ENCODE measurements at places on chromosomes 3 and 15. TPM values are rescaled to one million over a fixed set of nuclear protein-coding genes. Genes with fewer than 3 reads are reported as not detected.

DNA sequence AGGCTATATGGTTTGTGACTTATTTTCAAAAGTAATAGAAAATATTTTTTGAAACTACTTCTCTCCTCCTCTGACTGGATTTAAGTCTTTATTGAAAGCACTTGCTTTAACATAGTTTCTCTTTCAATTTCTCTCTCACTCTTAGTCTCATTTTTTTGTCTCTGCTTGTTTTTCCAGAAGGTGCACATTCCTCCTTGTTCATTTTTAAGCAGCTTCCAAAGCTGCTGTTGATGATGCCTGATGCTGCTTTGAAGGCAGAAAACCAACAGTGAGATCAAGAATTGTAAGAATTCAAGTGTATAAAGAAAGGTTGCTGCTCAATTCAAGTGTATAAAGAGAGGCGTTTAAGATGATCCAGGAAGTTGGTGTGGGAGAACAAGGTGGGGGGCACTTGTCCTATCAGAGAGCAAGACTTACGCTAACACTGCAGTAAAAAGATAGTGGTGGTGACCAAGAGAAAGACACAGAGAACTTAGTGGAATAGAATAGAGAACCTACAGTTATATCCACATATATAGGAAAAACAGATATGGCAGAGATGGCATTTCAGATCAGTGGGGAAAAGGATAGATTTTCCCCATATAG is 12.1 kb downstream of the NR2C2 start:
- no peak for DNase-seq

GRCh38 chr3:194979173-194979572 is 291.8 kb downstream of the XXYLT1 start:
- DNase-seq = no peak

DNA sequence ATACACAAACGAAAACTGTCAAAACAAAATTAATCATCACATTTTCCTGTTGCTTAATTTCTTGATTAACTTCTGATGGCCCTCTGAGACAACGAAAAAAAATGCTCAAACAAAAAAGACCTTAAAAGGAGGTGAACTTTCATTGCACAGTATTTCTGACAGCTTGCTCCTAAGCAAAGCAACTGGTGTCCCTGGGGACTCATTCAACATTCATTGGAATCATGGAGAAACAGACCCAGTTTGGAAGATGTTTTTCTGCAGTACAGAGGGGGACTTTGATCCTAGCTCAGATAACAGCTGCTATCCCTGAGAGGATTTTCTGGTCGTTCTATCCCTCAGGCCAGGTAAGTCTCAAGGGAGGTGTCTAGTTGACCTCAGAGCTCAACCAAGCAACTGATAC is 378.7 kb upstream of the ATP11B start:
- DNase-seq = no peak

The CSTA gene
- 0.72 TPM for total RNA-seq

GRCh38 chr3:18648868-18649462 is 223.8 kb upstream of the SATB1 start:
- DNase-seq = no peak

DNA sequence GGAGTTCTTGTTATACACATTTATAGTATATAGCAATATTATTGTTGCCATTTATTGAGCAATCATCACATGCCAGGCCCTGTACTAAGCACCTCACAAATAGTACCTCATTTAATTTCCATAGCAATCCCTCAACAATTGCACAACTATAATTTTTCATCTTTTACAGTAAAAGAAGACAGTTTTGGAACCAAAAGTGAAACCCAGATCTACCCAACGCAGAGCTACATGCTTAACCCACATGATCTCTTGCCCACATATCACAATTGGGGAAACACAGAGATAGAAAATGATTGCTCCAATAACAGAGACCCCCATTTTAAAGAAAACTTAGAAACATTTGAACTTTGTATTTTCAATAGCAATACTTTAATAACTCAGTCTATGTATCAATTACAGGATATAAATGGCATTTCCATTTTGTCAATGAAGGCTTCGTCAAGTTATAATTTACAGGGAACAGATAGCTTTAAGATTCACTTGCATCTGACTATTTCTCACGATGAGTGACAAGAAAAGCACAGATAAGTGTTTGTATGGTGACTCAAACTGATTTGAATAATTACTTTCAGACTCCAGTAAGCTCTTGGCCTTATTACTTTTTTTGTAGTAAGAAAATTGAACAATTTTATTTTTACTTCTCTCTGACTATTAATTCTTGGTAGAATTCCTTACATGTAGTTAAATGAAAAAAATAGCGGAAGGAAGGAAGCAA is 38.7 kb upstream of the CCDC50 start:
- no peak for DNase-seq

DNA sequence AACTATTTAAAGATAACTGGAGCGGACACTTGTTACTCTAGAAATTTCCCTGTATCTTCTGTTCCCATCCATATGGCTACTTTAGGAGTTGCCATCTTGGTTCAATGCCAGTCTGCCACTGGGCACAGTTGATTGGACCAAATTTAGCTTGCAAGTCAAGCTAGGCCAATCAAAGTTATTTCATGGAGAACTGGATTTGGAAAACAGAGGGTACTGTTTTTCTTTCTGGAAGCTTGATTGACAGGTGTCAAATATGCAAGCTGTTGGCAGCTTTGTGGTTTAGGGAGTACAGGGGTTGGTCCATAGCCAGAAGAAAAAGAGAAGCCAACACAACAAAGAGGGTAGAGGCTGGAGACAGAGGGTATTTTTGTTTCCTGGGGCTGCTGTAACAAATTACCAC is 33.4 kb upstream of the KLHL25 start:
- no peak for DNase-seq

The GNL3 gene
- 48.1 TPM for total RNA-seq

GRCh38 chr15:61011576-61012336 is 217.3 kb downstream of the RORA start:
- no peak for DNase-seq

- DNase-seq = no peak
Observed at GRCh38 chr3:134325706-134326105, 48.5 kb downstream of the AMOTL2 start.

GRCh38 chr3:187914231-187914630 is 169.0 kb upstream of the BCL6 start:
- no peak for DNase-seq

The CELSR3 gene
- 1.1 TPM for total RNA-seq

GRCh38 chr3:52606373-52607085 is 70.1 kb downstream of the UQCC5 start:
- DNase-seq = no peak

- no peak for DNase-seq
Observed at GRCh38 chr15:25582886-25583285, 144.1 kb upstream of the UBE3A start.

- DNase-seq = no peak
Observed at GRCh38 chr15:90002428-90002844, 1.3 kb downstream of the ZNF710 start.

GRCh38 chr3:187987187-187987586 is 166.8 kb upstream of the LPP start:
- no peak for DNase-seq

GRCh38 chr15:99818872-99819271 is 85.6 kb upstream of the LYSMD4 start:
- DNase-seq = no peak

DNA sequence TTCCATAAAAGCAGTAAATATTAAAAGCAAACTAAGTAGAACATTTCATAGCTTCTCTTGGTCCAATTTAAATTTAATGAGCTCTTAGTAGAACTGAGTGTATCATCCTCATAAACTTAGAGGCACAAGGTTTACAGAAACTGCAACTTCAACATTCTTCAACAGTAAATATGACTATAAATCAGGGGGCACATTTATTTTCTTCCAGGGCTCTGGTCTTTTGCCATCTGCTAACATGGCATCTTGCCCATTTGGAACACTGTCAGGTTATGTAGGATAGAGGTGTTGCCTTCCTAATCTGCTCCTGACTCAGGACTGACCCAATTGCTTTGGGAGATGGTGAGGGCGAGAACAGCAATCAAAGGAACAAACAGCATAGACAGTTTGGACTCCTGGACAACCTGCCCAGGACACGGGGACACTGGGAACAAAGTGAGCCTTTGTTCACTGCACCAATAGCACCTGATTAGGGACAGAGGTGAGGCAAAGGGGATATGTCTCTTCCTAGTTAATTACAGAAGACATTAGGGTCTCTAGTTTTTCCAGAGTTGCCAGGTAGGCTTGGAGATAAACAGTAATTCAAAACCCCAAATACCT is 610.2 kb upstream of the ROBO2 start:
- DNase-seq = no peak

DNA sequence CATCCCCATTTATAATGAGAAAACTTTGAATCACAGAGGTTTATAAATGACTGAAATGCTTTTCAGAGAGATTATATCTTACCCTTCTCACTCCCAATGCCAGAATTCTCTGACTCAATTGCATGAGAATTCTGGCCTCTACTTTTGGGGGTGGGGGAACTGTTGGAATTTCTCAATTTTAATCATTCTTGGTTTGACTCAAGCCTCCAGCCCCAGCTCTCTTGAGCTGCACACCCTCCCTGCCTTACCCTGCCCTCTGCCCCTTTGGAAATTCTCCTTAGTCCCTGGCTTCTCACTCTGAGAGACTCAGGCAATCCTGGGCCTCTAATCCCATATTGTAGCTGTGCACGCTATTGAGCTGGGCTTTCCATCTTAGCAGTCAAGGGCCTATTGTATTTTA is 44.2 kb downstream of the ZNF589 start:
- no peak for DNase-seq

DNA sequence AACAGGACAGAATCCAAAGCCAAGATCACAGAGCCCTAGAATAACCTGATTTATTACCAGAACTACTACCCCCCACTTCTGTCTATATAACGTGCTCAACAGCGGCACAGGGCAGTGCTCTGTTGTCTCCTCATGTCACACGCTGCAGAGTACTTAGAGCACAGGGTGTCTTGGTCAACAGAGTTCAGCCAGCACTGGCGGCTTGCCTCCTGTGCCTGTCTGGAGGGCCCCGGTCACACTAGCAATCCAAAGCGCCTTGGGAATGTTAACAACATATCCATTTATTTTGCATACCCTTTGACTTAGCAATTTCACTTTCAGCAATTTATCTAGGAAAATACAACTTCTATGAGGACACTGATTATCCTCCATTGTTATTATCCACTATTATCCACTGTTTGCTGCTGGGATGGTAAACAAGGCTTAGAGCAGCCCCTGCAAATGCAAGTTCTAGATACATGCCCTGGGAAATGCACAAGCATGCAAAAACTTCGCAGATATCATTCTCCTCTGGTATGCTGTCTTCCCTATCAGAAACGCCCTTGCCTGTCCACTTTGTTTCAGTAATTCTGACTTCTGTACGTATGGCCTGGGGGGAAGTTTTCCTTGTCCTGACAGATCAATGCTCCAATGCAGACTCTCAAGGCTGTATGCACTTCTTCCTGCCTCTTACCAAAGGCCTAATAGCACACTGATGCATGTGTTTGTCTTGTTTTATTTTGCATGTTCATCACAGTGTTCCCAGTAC is 86.2 kb upstream of the OCA2 start:
- no peak for DNase-seq

DNA sequence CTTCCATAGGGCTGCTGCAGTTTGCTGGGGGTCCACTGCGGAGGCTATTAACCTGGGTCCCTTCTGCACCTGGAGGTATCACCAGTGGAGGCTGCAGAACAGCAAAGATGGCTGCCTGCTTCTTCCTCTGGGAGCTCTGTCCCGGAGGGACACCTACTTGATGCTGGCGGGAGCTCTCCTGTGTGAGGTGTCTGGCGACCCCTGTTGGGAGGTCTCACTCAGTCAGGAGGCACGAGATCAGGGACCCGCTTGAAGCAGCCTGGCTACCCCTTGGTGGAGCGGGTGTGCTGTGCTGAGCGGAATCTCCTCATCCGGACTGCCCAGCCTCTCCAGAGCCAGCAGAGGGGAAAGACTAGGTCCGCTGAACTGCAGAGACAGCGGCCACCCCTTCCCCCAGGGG is 56.0 kb upstream of the CTXND1 start:
- DNase-seq = no peak

GRCh38 chr15:78977591-78978347 is 32.9 kb upstream of the CTSH start:
- no peak for DNase-seq

The HCLS1 gene
- 28.3 TPM for total RNA-seq

The TRH gene
- total RNA-seq = not detected

DNA sequence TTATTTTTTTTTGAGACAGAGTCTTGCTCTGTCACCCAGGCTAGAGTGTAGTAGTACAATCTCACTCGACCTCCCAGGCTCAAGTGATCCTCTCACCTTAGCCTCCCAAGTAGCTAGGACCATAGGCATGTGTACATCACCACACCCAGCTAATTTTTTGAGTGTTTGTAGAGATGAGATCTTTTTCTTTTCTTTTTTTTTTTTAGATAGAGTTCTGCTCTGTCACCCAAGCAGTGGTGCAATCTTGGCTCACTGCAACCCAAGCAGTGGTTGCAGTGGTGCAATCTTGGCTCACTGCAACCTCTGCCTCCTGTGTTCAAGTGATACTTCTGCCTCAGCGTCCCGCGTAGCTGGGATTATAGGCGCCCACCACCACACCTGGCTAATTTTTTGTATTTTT is 5.2 kb downstream of the CEP97 start:
- DNase-seq = no peak

GRCh38 chr3:193826159-193826795 is 233.3 kb downstream of the OPA1 start:
- DNase-seq = peak; percentile 68

The ARHGAP11A gene
- total RNA-seq = 3.2 TPM

- no peak for DNase-seq
Observed at GRCh38 chr3:46409739-46410489, 2.9 kb downstream of the CCRL2 start.

- DNase-seq = no peak
Observed at GRCh38 chr3:42960786-42961185, 18.3 kb upstream of the GASK1A start.

GRCh38 chr15:78075490-78076230 is 1.9 kb downstream of the TBC1D2B start:
- no peak for DNase-seq

DNA sequence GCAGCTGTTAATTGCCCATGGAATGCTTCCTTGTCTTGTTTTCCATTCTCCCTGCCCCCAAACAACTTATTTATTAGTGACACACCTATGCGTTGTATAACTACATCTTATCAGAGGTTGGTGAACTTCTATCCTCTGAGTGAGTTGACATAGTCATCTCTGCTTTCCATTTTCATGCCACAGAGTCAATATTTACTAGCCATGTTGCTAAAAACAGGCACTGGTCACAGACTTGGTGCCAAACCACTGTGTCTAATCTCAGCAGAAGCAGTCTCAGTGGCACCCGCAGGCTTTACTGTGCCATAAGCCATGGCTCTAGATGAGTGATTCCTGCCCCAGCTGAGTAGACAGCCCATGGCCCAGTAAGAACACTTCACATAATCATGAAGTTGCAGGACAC is 26.5 kb downstream of the DAPK2 start:
- no peak for DNase-seq

The GRK7 gene
- not detected for total RNA-seq

GRCh38 chr3:25573386-25574171 is 91.1 kb downstream of the TOP2B start:
- no peak for DNase-seq

The TRANK1 gene
- 3.7 TPM for total RNA-seq

DNA sequence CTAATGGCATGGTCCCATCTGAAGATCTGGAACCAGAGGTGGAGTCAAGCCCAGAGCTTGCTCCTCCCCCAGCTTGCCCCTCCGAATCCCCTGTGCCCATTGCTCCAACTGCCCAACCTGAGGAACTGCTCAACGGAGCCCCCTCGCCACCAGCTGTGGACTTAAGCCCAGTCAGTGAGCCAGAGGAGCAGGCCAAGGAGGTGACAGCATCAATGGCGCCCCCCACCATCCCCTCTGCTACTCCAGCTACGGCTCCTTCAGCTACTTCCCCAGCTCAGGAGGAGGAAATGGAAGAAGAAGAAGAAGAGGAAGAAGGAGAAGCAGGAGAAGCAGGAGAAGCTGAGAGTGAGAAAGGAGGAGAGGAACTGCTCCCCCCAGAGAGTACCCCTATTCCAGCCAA is 7.3 kb downstream of the EIF4G1 start:
- DNase-seq = no peak

The CAPN3 gene
- 4.6 TPM for total RNA-seq

Measured in pancreas (tissue), 10 donors.